Stimulated activated CD4-positive, alpha-beta T cell treated with anti-CD3 and anti-CD28 coated beads, Interleukin-1b, Interleukin-23, amount 100 ng/mL, for 1 hour (primary cell): ENCODE measurements at places on chromosomes 1 and 21.
A peak's percentile ranks its signal among the peaks of the same experiment; 100 is the strongest.

- no peak for DNase-seq
Measured at GRCh38 chr1:198597690-198598430, 41.0 kb upstream of the PTPRC start.

DNA sequence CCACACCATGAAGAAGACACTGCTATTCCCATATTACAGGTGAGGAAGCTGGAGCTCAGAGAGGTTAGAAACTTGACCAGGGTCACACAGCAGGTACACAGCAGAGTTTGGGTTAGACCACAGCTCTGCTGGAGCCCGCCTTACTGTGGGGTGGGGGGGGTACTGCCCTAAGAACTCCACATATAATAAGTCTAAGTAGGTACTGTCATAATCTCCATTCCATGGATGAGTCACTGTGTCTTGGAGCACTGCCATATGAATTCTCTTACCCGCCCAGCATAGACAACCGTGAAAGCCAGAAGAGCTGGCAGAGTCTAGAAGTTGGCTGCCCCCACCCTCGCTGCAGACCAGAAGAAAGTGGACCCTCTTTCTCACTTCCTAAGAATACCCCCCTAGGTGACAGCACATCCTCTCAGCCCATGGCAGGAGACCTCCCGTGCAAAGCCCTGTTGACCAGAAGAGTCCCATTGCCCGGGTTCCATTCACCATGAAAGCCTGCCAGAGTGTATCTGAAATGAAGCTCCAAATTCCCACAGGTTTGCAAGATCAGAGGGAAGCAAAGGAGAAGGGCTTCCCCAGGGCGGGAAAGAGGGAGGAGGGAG is 5.2 kb upstream of the PLA2G2D start:
- no peak for DNase-seq

DNA sequence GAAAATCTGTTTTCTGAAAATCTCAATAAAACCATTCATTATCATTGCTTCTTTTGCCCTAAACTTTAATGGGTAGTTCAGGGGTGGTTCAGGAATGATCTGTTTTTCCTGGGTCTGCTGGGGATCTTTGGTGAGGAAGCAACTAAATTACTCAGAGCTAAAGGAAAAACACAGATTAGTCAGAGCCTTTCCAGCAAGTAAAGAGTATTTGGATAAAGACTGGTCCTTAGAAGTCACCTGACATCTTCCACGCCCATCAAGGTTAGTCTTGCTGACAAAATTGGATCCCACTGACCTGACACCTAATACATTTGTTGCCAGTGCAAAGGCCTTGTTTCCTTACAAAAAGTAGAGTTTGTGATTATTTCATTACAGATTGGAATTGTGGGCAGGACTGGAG is 24.2 kb downstream of the HSPA13 start:
- DNase-seq = no peak

DNA sequence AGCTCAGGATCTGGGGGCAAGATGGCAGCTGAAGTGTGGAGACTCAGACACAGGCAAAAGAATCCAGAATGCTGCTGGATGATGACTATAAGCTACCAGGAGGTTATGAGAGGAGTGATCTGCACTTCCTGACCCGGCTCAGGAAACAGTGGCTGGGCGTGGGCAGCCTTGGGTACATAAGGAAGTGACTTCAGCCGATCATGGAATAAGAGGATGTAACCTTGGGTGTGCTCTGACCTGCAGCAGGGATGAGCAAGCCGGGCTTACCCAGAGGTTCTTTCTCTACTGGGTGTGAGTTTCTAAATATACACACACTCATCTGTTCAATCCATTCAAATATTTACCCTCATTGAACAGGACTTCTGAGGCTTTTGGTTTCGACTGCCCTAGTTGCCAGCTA is 62.7 kb downstream of the CD34 start:
- DNase-seq = no peak

DNA sequence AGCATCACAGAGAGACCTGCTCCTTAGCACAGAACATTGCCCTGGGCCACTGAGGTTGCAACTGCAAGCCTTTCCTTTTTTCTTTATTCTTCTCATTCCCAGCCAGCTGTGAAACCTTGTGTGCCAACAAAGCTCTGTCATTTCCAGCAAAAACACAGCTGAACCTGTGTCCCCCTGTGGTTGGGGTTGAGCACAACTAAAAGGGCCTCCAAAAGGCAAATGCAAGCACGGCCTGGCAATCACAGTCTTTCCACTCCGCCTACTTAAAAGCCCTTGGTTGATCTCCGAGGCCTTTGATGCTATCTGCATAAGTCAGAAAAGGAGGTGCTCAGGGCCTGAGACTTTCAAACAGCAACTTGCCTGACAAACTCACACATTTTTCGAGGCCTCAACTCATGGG is 32.7 kb downstream of the SUSD4 start:
- no peak for DNase-seq

DNA sequence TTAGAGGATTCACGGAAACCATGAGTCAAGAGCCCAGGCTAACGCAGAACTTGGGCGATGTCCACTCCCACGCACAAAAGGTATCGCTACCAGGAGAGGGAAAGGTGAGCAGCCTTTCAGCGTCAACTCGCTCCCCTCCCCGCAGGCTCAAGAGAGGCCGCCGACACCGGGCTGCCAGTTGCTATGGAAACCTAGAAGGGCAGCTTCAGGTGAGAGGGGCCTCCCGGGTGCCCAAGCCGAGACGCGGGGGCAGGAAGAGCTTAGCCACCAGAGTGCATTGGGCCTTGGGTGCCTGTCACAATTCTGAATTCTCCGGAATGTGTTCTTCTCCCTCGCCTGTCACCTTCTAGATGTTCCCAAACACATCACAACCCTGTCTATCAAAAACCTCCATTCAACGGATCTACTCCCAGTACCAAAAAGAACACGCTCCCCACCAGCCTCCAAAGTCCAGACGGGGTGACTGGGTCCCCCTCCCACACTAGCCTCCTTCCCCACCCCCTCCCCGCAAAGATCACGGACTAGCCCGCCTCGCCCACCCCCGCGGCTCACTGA is 694 bp downstream of the MEAF6 start:
- DNase-seq = no peak

DNA sequence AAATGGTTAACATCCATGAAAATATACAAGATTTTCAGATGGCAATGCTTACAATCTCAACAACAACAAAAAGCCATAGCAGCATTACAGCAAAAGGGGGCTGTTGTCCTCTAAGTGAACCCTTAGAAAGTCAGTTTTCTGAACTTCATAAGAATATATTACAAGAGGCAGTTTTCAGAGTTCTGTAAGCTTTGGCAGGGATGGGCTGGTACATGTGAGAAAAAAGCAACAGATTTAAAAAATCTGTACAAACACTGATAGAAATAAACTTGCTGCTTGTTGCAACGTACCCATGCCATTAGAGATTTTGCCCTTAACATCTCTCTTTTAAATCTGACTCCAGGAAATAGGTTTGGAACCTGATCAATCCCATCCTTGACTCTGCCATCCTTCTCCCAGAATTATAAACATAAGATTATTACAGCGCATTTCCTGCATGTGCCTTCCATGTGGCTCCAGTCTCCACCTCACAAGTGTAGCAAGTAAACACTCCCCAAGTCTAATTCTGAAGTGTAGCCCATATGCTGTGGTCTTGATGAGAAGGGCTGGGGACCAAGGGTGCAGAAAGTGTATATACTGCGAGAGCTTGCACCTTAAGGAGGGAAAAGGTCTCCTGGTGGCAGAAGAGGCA is 101.4 kb upstream of the TSPAN2 start:
- DNase-seq = no peak

DNA sequence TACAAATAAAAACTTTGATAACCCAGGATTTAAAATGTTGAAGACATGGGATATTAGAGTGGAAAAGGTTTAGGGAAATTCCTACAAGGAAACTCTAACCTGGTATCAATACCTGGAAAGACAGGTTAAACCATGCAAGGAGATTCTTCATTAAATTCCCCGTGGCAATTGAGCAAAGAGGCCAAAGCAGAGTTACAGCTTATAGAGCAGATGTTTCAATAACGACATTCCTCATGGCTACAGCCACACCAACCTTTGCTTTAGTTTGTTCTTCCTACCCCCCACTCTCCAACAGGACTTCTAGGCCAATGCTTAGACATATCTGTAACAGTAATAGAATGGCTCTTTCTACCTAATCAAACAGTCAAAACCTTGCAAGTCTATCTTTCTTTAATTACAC is 271.3 kb downstream of the COL11A1 start:
- no peak for DNase-seq

GRCh38 chr1:56728964-56729363 is 83.8 kb downstream of the PRKAA2 start:
- no peak for DNase-seq

- DNase-seq = no peak
Measured at GRCh38 chr1:231188072-231188471, 26.2 kb downstream of the TRIM67 start.

- DNase-seq = no peak
Measured at GRCh38 chr1:161139766-161140165, 7.3 kb upstream of the DEDD start.

GRCh38 chr1:67648582-67649326 is 36.2 kb upstream of the GADD45A start:
- DNase-seq = no peak

DNA sequence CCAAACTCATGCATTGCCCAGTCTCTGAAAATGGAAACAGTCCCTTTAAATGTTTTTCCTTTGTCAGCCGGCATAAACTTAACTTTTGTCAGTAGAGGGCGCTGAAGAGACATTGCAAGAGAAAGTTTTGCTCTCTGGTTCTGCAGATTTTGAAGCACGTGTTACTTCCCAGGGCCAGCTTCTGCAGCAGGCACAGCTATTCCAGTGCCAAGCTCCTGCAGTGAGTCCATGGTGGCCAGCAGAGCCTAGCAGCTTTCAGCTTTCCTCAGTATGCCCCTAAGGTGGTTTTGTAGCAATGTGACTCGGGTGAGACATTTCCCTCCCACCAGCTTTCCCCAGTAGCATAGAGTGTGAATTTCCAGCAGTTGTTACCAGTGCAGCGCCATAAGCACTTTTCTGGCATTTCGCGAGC is 2.6 kb upstream of the IFI44L start:
- peak; percentile 33 for DNase-seq

DNA sequence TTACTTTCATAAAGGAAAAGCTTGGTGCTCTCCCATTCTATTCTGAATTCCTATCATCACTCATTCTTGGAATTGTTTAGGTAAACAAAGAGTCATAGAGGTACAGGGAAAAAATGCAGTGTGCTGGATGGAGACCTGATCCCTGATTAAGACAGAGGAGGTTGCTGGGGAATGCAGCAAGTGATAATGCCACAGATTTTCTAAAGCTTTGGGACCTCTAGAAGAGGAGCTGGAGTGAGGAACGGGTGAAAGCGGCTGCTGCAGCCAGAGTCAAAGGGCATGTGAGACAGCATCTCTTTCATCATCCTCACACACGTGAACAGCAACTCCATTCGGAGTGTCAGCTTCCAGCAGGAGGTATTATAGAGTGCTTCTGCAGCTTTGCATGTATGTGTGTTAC is 54.9 kb upstream of the DIPK1A start:
- DNase-seq = no peak
